ENCODE measurements at places on chromosomes 2 and 18.
A peak's percentile ranks its signal among the peaks of the same experiment; 100 is the strongest.

DNA sequence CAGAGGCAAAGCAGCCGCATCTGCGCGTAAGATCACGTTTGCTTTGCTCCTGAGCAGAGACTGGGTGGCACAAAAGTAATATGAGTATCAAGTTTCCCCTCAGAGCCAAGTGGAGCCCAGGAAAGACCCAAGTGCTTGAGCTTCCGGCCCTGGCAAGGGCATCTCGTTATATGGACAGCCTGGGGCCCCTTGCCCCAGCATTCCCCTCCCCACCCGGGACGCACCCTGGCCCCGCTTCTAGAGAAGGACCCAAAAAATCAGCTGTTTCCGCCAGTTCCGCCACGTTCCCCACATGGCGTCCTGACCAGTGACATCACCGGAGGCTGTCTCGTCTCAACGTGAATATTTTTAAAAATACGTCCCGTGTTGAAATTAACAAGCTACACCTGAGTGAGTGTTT is 135.1 kb downstream of the NFATC1 start:
- DNase-seq, result no peak

- DNase-seq, result no peak
Observed at GRCh38 chr2:46787364-46787763, 128.2 kb downstream of the MCFD2 start.

GRCh38 chr2:2706306-2706705 is 375.2 kb upstream of the MYT1L start:
- DNase-seq, result no peak

DNA sequence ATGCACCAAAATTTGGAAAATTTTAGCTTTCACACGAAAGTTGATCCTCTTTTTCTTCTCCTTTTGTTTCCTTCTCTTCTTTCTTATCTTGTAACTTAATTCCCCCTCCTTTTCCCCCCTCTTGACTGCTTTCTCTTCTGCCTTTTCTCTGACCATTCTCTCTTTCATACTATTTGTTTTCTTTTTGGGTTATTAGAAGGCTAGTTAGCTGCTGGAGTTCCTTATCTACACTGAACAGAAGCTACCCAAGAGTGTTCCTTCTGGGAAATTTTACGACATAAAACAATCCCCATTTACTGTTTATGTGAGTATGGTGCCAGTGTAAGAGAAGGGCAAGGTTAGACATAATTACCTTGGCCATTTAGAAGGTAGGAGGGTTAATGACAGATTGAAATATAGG is 218.4 kb upstream of the DTNA start:
- DNase-seq, result peak; percentile 90

GRCh38 chr2:120936476-120937334 is 201.0 kb downstream of the GLI2 start:
- DNase-seq, result no peak

DNA sequence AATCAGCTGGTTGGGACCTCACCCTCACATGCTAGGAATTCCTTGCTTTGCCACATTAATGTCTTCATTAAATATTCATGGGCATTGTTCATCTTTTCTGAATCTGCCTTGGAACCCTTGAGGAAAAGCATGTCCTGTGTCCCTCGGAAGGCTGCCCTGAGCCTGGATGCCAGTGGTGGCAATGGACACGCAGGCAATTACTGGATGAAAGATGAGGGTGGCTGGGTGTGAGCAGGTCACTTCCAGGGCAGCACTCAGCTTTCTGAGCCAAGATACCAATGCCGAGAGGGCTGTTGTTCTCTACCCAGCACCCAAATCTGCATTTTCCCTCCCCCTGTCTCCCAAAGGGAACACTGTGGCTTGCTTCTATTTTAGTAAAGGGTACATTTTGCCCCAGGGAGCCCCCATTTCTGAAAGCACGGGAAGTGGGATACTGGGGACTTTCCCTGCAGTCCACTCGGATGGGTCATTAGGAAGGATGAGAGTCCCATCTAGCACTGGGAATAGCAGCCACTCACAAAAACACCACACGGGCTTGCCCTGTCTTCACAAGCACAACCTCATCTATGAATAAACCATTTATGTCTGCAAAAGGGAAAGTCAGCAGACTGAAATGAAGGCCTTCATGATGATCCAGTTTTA is 234.8 kb downstream of the SOX11 start:
- no peak for DNase-seq

GRCh38 chr2:7685342-7686015 is 768.3 kb downstream of the RNF144A start:
- DNase-seq, result no peak

DNA sequence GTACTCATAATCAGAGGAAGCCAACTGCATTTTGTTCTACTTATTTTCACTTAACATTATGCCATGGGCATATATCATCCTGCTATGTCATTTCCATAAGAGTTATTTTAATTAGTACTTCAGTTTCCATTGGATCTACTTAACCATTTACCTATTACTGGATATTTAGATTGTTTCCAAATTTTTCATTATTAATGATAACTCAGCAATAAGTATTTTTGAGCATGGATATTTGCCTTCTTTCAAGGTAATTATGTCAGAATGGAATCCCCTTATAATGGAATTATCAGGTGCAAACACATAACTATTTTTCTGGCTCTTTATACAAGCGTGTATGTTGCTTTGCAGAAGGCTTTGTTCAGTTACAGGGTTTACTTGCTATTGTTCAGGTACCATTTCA is 126.6 kb downstream of the RDH14 start:
- no peak for DNase-seq

Measured in OCI-M1 (cell line).